ENCODE measurements at places on chromosomes 5 and 9.

DNA sequence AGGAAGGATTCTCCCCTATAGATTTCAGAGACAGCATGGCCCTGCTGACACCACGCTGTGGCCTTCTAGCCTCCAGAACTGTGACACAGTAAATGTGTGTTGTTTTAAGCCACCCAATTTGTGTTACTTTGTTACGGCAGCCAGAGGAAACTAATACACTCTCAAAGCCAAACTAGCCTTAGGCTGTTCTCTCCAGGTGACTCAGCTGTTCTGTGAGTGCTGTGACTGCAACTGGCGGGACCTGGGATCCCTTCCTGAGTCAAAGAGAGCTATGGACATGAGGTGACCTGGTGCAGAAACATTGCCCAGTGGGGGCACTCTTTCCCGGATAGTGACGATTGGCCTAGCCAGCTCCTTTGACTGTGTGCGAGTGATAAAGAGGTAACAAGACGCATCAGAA lies 14.0 kb upstream of the MLANA start:
- peaks cover 3% of the 10 kb centered on the region for H3K4me1 ChIP-seq
- no peak for DNase-seq
- H3K4me3 ChIP-seq: no peak overlapping the region
- no peaks in the 10 kb centered on the region for H3K36me3 ChIP-seq

- H3K27me3 ChIP-seq: no peaks in the 10 kb centered on the region
- no peak for DNase-seq
- H3K4me3 ChIP-seq: no peak overlapping the region
- peaks cover 31% of the 10 kb centered on the region for H3K36me3 ChIP-seq
These were observed 34.0 kb upstream of the NCS1 start for GRCh38 chr9:130138171-130138653.

DNA sequence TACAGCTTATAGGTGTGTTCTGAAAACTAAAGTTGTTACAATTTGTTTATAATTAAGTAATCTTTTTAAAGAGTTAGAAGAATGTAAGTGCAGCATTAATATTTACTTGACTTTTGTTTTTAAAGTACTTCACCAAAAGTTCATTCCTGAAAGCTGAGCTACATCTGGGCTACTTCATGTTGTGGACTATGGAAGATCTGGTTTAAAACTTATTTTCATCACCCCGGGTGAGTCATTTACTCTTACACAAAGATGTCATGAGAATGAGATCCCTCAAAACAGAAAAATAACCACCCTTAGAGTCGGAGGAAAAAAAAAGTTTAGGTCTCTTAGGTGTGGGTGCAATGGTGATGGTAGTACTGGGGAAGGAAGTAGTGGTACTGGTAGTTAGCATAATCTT lies 5.1 kb downstream of the POU5F2 start:
- H3K27ac ChIP-seq: no peak overlapping the region
- H3K27me3 ChIP-seq: no peaks in the 10 kb centered on the region
- peaks cover 33% of the 10 kb centered on the region for H3K36me3 ChIP-seq
- no peak overlapping the region for H3K4me3 ChIP-seq
- H3K4me1 ChIP-seq: no peaks in the 10 kb centered on the region

GRCh38 chr9:110334183-110334582 lies 3.5 kb downstream of the TXNDC8 start:
- H3K27me3 ChIP-seq: peaks cover 2% of the 10 kb centered on the region
- no peak overlapping the region for H3K27ac ChIP-seq
- H3K4me3 ChIP-seq: no peak overlapping the region

GRCh38 chr5:149063017-149063687 lies at the start of gene SH3TC2:
Gene SH3TC2 (minus strand): TSS chr5:149063062. CDS start chr5:149063022, 40 bp downstream.
- H3K36me3 ChIP-seq: no peaks in the 10 kb centered on the region
- H3K4me1 ChIP-seq: no peaks in the 10 kb centered on the region
- H3K4me3 ChIP-seq: no peak within 1 kb of the TSS

DNA sequence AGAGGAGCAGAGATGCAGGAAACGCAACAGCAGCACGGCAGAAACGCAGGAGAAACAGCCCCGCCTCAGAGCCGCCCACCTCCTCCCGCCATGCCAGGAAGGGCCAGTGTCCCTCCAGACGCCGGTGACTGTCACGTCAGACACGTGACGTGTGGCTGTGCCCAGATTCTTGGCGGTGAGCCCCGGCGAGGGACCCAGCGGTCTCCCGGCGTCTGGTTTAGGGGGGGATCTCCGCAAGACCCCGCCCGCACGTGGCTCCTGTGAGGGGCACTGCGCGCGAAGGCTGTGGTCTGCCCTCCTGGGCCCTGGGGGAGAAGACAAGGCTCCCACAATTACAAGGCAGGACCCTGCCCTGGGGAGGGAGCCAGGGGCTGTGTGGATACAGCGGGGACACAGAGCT lies 2.4 kb upstream of the LCN8 start:
- no peak overlapping the region for H3K4me3 ChIP-seq
- H3K27ac ChIP-seq: no peak overlapping the region
- H3K36me3 ChIP-seq: no peaks in the 10 kb centered on the region
- peaks cover 2% of the 10 kb centered on the region for H3K4me1 ChIP-seq
- no peak for DNase-seq

DNA sequence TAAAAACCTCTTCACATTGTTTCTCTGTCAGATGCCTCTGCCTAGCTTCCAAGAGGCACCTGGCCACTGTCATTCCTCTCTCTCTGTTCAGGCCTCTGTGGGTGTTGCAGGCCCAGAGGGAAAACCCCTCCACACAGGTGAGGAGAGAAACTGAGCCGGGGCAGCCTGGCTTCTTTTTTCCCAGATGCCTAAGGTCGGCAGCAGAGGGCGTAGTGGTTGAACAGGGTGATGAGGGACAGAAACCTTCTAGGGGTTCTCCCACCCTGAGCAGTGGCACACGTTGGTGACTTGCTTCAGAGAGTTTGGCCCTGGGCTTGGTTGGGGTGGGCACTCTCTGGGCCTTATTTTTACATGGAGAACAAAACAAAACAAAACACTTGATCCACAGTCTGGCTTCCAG lies 12.2 kb downstream of the IL9 start:
- H3K4me1 ChIP-seq: peaks cover 2% of the 10 kb centered on the region
- no peak for DNase-seq
- H3K36me3 ChIP-seq: no peaks in the 10 kb centered on the region
- H3K4me3 ChIP-seq: no peak overlapping the region
- H3K27me3 ChIP-seq: peaks cover 32% of the 10 kb centered on the region

GRCh38 chr9:106449336-106449927 lies 413.5 kb upstream of the ZNF462 start:
- H3K36me3 ChIP-seq: no peaks in the 10 kb centered on the region
- H3K27me3 ChIP-seq: no peaks in the 10 kb centered on the region
- no peak overlapping the region for H3K27ac ChIP-seq
- no peak for DNase-seq
- no peak overlapping the region for H3K4me3 ChIP-seq

DNA sequence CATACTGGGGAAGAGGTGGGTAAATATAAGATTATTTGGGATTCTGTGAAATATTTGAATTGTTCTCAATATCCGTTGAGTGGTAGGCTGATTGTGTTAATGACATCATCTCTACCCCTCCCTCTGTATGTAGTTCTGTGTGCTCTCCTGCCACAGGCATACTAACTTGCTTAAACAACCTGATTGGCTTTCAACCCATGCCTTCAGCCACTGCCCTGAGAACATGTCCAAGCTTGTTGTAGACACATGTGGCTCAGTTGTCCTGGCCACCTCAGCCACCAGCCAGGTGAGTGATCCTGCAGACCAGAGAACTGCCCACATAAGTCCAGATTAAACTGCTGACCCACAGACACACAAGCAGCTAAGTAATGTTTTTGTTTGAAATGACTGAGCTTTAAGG lies 31.1 kb downstream of the ANKS6 start:
- H3K27ac ChIP-seq: no peak overlapping the region
- H3K4me3 ChIP-seq: no peak overlapping the region
- DNase-seq: no peak
- H3K4me1 ChIP-seq: no peaks in the 10 kb centered on the region
- H3K27me3 ChIP-seq: no peaks in the 10 kb centered on the region
- peaks cover 48% of the 10 kb centered on the region for H3K36me3 ChIP-seq

DNA sequence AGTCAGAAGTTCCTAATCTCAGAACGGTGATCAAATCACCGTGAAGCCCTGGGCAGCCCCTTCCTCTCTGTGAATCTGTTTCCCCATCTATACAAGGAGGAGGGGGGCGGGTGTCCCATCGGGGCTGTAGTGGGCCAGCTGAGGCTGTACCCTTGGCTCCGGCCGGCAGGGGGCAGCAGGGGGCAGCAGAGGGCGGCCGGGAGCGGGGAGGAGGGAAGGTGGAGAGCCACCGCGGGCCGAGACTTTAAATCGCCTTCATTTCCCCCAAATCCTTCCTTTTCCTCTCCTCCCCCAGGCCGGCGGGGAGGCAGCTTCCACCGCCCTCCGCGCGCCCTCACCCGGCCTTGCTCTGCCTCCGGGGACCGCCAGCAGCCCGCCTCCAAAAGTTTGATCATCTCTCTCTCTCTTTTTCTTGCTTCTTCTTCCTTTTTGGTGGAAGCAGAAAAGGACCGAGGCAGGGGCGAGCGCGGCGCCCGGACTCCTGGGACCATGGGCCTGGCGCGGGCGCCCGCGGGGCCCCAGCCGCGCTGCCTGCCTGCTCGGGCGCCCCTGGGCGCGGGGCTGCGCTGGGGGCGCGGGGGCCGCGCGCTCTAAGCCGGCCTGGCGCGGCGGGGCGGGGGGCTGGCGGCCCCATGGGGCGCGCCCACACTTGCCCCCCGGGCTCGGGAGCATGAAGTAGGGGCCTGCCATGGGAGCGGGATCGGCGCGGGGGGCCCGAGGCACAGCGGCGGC lies at the start of gene COL27A1:
Gene COL27A1, plus strand, starts transcription at position 275 of the 732 bp plus-strand sequence. Its CDS starts 414 bp downstream, at position 689.
- DNase-seq: peak; percentile 91
- peak within 1 kb of the TSS; percentile 89 for H3K27ac ChIP-seq
- H3K4me3 ChIP-seq: peak within 1 kb of the TSS; percentile 88

- peaks cover 6% of the 10 kb centered on the region for H3K4me1 ChIP-seq
- peaks cover 50% of the 10 kb centered on the region for H3K36me3 ChIP-seq
- no peak for DNase-seq
- H3K27me3 ChIP-seq: no peaks in the 10 kb centered on the region
- no peak overlapping the region for H3K27ac ChIP-seq
- no peak overlapping the region for H3K4me3 ChIP-seq
These were observed 48.2 kb downstream of the KIF2A start for GRCh38 chr5:62354028-62354874.

DNA sequence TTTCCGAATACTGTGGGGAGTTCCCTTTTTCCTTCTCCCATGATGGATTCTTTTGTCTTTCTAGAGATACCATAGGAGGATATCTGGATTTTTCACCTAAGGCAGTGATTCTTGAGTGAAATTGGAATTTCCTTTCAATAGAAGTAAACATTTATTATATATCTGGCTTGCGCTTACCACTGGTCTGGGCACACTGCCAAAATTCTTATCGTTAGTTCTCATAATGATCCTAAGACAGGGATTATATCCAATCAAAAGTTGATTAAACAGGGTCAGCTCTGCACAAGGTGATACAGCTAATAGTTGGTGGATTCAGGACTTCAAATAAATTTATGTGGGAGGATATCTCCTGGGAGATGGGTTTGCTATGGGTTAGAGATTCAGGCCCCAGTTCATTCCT lies 9.6 kb downstream of the TLE4 start:
- peak overlapping the region; percentile 45 for H3K4me3 ChIP-seq
- H3K4me1 ChIP-seq: peaks cover 83% of the 10 kb centered on the region
- H3K36me3 ChIP-seq: peaks cover 21% of the 10 kb centered on the region
- H3K27ac ChIP-seq: peak overlapping the region; percentile 50
- H3K27me3 ChIP-seq: no peaks in the 10 kb centered on the region

DNA sequence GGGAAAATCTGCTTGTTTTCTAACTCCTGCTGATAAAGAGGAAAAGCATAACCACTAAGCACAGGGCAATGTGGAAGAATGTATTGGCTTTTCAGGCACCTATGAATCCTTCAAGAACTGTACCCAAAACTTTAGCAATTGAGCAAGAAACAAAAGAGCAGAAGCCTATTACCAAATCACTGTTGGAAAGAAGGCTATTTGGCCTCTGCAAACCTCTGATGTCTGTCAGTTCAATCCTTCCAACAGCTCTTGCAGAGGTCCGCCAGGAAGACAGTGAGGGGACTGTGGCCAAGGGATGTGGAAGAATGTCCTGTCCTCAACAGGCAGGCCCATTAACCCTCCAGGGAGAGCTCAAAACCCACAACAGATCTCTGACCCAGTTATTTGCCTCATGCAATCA lies 328.6 kb downstream of the ENC1 start:
- peaks cover 37% of the 10 kb centered on the region for H3K27me3 ChIP-seq
- DNase-seq: no peak
- H3K4me3 ChIP-seq: no peak overlapping the region
- no peaks in the 10 kb centered on the region for H3K36me3 ChIP-seq
- no peak overlapping the region for H3K27ac ChIP-seq
- peaks cover 8% of the 10 kb centered on the region for H3K4me1 ChIP-seq

DNA sequence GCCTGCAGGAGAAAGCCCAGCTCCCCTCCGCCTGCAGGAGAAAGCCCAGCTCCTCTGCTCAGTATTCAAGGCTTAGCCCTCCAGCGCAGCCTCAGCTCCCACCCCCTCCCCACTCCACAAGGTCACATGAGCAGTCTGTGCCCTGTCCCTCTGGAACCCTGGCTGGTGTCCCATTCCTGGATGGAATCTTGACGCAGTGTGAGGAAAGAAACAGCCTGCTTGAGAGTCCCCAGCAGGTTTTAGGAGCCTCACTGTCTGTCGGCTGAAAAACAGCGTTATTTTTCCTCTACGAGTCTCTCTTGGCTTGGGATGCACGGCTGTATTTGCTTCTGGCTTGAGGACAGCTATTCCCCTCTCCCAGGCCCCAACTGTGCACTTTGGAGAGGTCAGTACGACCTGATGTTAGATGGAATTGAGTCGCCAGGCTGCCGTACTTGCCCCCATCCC lies 210.1 kb upstream of the TRIM32 start:
- H3K4me3 ChIP-seq: no peak overlapping the region
- H3K27ac ChIP-seq: no peak overlapping the region
- no peak for DNase-seq

DNA sequence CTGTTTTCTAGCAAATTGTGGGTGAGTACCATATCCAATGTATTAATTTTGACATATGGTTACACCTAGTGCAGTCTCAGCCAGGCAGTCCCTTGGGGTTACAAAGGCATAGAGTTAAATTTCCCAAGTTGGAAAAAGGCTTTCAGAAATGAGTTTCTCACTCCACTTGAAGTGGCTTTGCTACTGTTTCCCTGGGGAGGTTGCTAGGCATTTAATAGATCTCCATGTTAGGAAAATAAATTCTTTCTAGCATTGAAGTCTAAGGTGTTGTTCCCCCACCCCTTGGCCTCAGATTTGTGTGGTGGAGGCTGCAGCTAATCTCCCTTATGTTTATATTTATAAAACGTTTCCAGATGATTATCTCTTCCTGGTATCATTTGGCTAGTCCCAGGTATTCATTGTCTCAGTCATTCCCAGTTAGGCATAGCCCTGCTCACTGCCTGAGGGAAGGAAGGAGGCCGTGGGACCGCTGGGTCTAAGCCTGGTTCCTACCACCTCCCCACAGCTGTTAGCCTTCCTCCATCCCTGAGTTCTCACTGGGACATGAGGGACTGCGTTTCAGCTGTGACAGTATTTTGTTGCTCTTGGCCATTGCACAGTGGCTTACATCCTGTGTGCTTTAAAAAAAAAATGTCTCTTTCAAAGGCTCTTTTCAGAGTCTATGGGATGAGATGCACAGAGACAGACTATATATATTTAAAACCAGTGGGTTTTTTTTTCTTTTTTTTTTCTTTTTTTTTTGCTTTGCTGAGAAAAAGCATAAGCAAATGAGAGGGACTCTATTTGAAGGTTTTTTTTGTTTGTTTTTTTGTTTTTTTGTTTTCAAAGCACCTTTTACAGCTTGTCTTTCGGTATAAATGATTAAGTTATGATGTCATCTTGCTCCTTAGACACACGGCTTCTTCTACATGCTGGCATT lies 121.5 kb downstream of the MAST4 start:
- H3K4me3 ChIP-seq: no peak overlapping the region
- no peaks in the 10 kb centered on the region for H3K4me1 ChIP-seq
- no peaks in the 10 kb centered on the region for H3K36me3 ChIP-seq
- H3K27me3 ChIP-seq: peaks cover 11% of the 10 kb centered on the region

Measured in activated naive CD8-positive, alpha-beta T cell treated with anti-CD3 and anti-CD28 coated beads, Interleukin-2, amount 50 U/mL, for 24 hours (primary cell).